ENCODE measurements at places on chromosomes 1 and 21.

GRCh38 chr1:60994369-60994768, 88.0 kb upstream of the NFIA start:
- no peak for DNase-seq

DNA sequence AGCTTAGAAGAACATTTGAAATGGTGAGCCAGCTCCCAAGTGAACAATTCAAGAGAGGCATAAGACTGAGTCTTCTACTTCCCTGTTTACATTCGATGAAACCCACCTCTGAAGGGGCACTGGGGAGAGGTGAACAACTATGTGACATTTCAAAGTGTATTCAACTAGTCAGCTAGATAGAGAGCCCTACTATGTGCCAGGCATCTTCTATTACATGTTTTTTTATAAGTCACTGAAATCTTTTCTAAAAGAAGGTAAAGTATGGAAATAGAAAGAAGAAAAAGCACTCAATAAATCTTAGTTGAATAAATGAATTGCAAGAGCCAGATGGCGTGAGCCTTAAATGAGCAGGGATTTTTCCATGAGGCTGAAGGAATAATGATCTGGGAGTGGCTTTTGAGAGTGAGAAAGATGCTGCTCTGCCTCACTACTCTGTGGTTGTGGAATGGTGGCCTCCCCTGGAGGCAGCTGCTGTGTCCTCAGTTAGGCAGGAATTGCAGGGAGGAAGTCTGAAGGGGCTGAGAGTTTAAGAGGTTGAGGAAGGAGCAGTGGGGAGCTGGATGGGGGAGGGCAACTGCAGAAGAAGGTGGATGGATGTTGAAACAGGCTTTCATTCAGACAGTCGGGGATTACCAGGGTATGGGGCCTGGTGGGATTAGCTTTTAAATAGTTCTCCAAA, 10.4 kb upstream of the PTPRF start:
- no peak for DNase-seq

- DNase-seq: no peak
Measured at GRCh38 chr1:9442278-9442846, 96.9 kb upstream of the SLC25A33 start.

DNA sequence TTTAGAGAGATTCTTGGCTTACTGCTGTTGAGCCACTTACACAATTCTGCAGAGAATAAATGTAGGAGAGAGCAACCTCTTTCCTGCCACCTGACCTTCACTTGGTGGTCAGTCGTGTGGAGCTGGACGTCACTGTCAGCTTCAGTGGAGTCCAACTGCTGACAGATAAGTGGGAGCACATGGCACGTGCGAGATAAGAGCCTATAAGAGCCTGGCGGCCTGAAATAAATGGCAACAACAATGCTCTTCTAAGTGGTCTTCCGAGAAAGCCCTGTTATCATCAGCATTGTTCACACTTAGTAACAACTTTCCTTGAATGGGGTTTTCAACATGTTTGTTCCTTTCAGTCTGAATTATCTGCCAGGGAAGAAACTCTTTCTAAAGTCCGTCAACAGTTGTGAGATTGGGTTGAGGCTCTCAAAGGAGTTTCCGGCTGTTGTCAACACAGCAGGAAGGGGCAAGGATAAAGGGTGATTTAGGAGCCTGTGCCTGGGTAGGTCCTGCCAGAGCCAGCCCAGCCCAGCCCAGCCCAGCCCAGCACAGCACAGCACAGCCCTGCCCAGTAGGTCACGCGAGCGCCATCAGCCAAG, 57.2 kb upstream of the RUNX1 start:
- no peak for DNase-seq

DNA sequence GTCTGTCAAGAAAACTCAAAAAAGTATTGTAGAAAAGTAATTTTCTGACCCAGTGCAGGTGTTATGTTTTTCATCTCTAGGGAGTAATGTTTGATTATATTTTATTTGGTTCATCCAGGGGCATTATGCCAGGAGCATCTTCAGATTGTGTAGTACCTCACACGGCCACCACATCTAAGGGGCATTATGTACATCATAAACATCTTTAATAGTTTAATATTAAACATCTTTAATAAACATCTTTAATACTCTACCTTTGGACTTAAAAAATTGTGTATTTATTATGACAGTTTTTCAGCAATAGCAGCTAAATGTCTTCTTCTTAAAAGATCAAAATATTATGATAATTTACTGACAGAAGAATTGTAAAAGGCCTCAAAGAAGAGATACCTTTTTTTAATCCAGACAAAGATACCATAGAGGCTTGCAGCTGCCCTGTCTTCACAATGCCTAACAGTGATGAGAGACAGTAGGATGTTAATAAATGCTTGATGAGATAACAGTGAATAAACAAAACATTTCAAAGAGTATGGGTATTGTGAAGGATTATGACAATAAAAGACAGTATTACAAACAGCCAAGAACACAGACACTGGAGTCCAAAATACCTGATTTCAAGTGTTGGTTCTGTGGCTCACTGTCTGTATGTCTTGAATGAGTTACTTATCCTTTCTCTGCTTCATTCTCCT, 240.9 kb upstream of the ADGRL2 start:
- DNase-seq: no peak

GRCh38 chr1:34715139-34715538, 39.7 kb upstream of the GJB5 start:
- DNase-seq: no peak

DNA sequence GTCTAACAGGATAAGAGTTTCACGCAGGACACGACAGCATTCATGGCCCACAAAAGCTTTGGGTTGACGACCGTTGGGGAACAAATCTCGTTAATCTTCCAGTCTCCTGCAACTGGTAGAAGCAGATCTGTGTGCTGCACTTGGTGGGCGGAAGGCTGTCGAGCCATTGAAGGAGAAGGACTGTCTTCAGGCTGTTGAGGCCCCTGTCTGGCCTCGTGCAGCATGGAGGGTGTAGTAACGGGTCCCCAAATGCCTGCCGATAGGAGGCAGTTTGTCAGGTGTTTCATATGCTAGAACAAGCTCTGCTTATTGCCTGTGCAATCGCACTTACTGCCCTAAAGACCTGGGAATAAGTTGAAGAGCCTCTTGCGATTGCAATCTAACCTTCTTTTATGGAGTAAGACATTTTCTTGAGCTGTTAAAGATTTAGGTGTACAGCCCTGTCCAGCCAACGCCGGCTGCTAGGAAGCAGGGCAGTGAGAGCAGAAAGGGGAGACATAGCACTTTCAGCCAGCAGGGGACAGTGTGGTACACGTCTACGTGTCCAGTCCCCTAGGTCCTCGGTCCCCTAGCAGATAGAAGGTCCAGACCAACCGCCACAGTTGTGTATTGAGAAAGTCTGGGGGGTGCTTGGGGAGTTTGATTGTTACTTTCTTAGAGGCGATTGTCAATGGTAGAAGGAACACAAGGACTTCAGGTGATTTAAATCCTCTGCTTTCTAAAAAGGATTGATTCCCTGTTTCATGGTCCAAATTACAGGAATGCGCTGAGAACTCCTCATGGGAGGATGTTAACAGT, 102.3 kb upstream of the TMPRSS2 start:
- peak; percentile 32 for DNase-seq

Measured in stimulated activated CD4-positive, alpha-beta T cell treated with anti-CD3 and anti-CD28 coated beads, Interleukin-4, amount 100 ng/mL, for 24 hours (primary cell).